Activated naive CD4-positive, alpha-beta T cell treated with anti-CD3 and anti-CD28 coated beads, Interleukin-2, amount 50 U/mL, for 16 hours (primary cell): ENCODE measurements at places on chromosomes 1 and 21.

GRCh38 chr1:44377925-44378784 lies 23.1 kb upstream of the ERI3 start:
- peak; percentile 43 for DNase-seq

DNA sequence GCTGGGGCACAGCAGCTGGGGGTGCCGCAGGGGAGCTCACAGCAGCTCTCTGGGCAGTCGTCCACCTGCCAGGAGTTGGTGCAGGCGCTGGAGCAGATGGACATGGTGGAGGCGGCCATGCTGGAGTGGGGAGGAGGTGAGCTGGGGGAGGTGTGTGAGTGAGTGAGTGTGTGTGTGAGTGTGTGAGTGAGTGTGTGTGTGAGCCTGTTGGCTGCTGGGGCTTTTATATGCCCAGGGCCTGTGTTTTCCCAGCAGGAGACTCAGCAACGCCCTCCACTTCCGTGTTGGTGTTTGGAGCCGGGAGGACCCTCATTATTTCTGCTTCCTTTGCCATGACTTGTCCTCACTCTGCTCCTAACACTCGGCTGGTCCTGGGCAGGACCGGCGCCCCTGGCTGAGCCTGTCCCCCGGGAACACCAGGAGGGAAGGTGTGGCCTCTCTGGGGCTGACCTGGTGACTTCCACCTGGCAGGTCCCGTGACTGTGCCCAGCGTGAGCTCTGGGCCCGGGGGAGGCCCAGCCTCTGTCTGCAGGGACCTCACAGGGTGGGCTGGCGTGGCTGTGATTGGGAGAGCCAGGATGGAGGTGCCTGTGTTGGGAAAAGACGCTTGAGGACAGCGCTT lies at the start of gene KRTAP10-2:
Gene KRTAP10-2, minus strand, starts transcription at position 166 of the 622 bp plus-strand sequence. Its CDS starts 47 bp downstream, at position 119.
- DNase-seq, result no peak

- no peak for DNase-seq
These were observed 2.4 kb downstream of the IGSF21 start for GRCh38 chr1:18109756-18110597.

DNA sequence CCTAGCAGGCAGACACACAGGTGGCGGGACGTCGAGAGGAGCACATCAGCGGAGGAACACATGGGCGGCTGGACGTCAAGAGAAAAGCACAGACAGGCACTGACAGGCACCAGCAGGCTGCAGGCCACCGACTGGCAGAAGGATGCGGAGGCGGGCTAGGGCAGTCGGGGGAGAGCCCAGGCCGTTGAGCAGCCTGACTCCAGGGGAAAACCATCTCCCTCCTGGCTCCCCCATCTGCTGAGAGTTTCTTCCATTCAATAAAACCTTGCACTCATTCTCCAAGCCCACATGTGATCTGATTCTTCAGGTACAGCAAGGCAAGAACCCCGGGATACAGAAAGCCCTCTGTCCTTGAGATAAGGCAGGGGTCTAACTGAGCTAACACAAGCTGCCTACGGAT lies 25.5 kb downstream of the B3GALT5 start:
- no peak for DNase-seq

DNA sequence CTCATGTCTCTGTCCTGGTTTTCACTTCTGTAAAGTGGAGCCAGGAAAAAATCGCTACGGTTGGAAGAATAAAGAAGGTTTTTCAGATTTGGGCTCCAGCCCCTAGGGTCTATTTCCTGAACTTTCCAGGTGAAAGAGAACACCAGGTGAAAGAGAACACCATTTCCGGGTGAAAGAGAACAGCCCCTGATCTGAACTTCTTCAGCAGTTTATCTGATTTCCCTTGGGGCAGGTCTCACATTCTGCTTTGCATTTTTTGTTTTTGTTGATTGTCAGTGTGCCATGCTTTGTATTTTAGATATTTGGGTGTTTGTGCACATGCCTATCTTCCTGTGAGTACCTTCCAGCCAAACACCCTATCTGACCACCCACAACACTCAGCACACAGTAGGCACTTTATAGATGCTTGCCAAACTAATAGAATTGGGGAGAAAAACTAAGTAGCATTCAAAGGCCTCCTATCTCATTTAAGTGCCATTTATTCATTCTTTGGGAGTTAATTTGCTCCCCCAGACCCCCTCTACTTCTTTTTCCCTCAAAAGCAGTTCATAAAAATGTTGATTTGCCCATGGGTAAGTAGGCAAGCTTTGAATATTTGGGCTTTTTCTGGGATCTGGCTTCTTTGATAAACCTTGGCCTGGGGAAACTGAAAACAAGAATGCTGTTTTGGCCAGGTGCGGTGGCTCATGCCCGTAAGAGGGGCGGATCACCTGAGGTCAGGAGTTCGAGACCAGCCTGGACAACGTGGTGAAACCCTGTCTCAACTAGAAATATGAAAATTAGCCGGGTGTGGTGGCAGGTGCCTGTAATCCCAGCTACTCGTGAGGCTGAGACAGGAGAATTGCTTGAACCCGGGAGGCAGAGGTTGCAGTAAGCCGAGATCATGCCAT lies 2.2 kb downstream of the NAV1 start:
- DNase-seq, result no peak

DNA sequence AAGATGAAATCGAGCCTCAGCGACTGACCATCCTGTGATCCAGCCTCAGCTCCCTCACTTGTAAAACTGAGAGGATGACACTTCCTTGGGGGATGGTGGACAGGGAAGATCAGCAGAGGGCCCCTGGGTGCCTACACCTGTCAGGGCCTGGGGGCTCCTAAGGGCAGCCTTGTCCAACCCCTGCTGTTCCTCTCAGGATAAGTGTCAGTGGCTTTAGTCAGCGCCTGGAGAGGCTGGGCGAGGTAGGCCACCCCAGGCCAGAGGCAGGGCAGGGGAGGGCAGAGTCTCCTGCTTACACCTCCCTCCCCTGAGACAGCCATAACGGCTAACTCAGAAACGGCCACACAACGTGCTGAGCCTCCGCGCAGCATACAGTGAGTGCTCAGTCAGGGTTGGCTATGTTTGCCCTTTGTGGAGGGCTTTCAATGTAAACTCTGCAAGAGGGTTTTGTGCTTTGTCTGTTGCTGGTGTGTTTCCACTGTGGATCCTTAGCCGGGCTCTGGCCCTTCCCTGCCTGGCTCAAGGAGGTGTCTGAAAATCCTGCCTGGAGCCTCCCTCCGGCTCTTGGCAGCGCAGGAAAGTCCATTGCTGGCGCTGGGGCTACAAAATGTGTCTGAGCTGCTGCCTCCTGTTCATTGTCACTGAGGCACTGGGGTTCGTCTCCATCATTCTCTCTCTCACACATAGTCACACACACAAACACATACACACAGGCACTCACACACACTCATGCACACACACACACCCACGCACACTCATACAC lies 588.4 kb downstream of the PTPRU start:
- no peak for DNase-seq

- peak; percentile 39 for DNase-seq
These were observed 808 bp downstream of the MAP3K21 start for GRCh38 chr1:233328142-233328921.

GRCh38 chr21:45443595-45444181 lies 38.7 kb downstream of the COL18A1 start:
- DNase-seq, result no peak

DNA sequence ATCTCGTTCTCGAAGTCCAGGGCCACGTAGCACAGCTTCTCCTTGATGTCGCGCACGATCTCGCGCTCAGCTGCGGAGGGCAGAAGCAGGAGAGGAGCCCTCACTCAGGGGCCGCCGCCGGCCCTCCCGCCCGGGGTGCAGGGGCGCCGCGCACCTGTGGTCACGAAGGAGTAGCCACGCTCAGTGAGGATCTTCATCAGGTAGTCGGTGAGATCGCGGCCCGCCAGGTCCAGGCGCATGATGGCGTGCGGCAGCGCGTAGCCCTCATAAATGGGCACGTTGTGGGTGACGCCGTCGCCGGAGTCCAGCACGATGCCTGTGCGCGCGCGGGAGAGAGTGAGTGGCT lies 1.8 kb downstream of the ACTA1 start:
- DNase-seq, result no peak

GRCh38 chr1:3677484-3677883 lies 25.2 kb downstream of the TP73 start:
- no peak for DNase-seq

DNA sequence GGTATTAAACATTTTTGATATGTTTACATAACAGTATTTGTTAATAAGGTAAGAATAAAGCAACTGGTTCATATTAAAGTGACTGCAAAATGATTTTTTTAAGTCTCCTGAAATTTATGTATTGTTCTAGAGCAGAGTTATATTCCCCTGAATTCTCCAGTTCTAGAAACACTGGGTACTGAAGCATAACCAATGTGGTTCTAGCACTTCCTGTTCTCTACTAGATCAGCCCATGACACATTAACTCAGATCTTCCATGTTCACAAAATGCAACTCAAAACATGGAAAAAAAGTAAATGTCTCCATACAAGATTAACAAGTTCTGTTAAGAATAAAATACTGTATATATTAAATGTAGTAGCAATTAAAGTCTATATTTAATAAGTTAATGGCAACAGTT lies 3.9 kb downstream of the NEGR1 start:
- DNase-seq, result no peak

- DNase-seq, result no peak
These were observed 145.0 kb upstream of the TIAM1 start for GRCh38 chr21:31489014-31489413.

DNA sequence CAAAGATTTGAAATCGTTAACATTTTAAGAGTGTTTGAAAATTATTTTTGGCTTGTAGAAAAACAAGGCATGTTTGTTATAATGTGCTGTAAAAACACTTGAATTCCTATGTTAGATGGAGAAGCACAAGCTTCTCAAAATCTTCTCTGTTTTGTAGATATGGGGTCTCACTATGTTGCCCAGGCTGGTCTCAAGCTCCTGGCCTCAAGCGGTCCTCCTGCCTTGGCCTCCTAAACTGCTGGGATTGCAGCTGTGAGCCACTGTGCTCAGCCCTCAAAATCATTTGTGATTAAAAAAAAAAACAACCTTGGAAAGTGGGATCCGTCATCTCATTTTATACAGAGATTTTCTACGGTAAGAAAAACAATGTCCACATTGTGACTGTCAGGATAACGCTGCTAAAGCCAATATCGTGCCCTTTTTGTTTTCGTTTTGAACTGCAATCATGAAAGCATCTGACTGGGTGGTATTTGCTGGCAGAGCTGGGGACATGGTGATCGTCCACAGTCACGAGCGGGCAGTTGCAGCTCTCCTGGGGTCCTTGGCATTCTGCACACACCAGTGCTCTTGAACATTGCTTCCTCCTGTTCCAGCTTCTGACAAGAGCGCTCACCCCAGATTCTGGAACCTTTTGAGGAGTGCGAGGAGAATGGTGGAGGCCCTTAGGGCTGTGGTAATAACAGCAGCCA lies 112.5 kb downstream of the PGBD5 start:
- no peak for DNase-seq

GRCh38 chr1:61083807-61084440 lies 1.6 kb downstream of the NFIA start:
- DNase-seq, result no peak

GRCh38 chr1:112044745-112045144 lies 55.3 kb upstream of the KCND3 start:
- no peak for DNase-seq

GRCh38 chr1:19315378-19316198 lies 3.5 kb downstream of the SLC66A1 start:
- DNase-seq, result no peak

GRCh38 chr1:113975211-113975895 lies 3.9 kb upstream of the OLFML3 start:
- no peak for DNase-seq

DNA sequence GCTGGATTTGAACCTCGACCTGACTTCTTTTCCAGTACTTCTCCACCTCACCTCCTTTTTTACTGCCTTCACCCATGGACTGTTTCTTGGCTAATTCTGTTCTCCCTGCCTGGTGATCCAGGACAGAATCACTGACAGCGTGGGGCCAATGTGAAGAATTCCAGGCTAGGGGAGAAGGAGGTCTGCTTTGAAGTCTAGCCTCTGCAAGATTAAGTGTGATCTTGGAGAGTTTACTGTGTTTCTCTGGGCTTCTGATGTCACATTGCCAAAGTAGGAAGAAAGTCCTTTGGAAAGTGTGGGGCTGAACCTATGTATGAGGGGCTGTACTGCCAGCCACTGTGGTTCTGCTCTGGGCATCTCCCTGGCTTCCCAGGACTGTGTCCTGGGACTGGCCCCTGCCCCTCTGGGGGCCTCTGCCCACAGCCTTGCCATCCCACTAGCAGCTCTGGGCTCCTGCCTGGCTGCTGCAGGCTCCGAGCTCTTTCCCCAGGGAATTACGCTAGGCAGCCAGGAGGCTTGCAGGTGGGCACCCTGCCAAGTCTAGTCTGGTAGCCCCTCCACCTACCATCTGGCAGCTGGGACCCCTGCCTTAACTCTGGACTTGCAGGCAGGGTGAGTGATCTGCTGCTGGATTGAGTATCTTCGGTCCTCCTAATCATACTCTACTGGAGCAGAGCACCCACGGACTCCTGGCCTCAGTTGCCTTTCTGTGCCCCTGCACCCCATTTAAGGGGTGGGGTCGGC lies 52.2 kb downstream of the YARS1 start:
- no peak for DNase-seq

DNA sequence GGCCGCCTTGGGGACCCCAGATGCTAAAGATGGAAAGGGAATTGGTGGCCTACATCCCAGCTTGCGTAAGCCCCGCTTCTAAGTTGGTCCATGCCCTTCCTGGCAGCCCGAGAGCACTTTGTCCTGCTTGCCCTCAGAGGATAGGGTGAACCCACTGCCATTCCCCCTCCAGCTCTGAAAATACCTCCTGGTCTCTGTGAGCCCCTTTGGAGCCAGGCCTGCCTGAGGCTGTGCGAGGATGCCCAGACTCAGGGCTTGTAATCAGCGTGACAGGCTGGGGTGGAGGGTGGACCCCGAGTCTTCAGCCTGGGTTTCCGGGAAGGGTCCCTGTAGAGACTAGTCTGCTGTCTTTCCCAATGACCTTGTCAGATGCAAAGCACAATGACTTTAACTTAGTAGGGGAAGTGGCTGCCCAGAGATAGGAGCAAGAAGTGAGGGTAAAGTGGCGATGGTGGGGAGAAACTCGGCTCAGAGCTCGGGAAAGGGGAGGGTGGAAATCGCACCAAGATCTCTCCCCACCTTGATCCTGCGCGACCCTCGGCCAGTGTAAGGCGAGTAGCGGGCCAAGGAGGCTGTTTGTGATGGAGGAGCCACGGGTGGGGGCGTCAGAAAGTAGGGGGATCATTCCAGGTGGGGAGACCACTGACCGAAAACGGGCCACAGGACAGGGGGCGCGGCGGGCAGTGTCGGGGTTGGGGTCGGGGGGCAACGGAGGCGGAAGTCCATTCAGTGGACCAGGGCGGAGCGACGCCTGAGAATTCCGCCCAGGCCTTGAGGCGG lies 2.7 kb upstream of the HES3 start:
- no peak for DNase-seq

- no peak for DNase-seq
These were observed 39.2 kb downstream of the MAPKAPK2 start for GRCh38 chr1:206723805-206724472.

- peak; percentile 17 for DNase-seq
These were observed 27.6 kb downstream of the INPP5B start for GRCh38 chr1:37919277-37919676.

GRCh38 chr1:170664093-170664827 lies at the start of gene PRRX1:
Gene PRRX1, plus strand, starts transcription at chr1:170664131. Its CDS starts 88 bp downstream, at chr1:170664219.
- DNase-seq, result no peak

- DNase-seq, result no peak
These were observed 102.3 kb upstream of the ZNF648 start for GRCh38 chr1:182163821-182164223.

- DNase-seq, result no peak
These were observed 14.3 kb upstream of the S100A11 start for GRCh38 chr1:152050886-152051675.

GRCh38 chr1:158181577-158181922 lies 855 bp downstream of the CD1D start:
- no peak for DNase-seq

GRCh38 chr1:223378754-223379153 lies 14.5 kb upstream of the CCDC185 start:
- no peak for DNase-seq
